ENCODE measurements at places on chromosomes 11 and 22. TPM values are rescaled to one million over a fixed set of nuclear protein-coding genes. Genes with fewer than 3 reads are reported as not detected.

The HEPACAM gene
- polyA plus RNA-seq, result 1.8 TPM

GRCh38 chr11:125114518-125114917 lies 3.1 kb upstream of the TMEM218 start:
- DNase-seq, result no peak

The MMP1 gene
- polyA plus RNA-seq, result 0.24 TPM

GRCh38 chr11:34317036-34317360 lies 40.8 kb downstream of the ABTB2 start:
- DNase-seq, result no peak

The FOLH1 gene
- 22.2 TPM for polyA plus RNA-seq

DNA sequence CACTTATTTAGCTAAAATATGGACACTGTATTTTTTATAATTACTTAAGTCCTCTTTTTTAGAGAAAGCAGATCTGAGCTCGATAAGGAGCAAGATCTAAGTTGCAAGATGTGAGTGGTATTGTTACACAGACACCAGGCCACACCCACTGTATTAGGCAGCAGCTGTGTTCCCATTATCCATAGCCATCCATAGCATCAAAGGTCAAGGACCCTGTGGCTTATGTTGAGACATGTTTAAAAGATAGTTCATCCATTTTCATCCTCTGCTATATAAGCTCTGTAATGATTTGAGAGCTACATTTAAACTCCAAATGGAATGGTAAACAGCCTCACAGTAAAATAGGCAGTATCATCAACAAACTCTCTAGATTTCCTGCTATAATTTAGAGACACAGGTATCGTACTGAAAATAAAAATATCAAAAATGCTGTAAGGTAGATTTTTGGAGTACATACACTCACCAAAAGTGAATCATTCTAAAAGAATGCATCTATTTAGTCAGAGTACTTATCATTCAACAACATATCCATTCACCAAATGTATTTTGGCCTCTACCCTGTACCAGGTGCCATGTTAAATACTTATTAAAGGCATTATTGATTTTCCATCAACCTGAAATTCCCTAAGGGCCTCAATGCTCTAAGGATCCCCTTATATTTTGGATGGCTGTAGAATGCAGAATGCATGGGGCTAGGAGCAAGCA lies 574.0 kb downstream of the LRRC4C start:
- DNase-seq, result no peak

The P2RY2 gene
- 0.58 TPM for polyA plus RNA-seq

DNA sequence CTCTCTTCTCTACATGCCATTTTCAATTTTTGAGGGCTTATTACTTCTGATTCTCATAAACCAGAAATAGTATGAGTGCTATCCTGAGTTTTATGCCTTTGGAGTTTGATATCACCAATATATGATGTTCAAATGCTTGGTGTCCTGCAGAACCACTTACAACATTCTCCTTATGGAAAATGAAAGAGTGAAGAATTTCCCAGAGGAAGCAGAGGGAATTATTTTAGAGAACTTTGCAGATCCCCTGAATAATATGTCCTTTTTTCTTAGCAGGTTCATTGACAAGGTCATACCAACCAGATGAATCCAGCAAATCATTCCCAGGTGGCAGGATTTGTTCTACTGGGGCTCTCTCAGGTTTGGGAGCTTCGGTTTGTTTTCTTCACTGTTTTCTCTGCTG lies at the start of gene OR4D5:
Gene OR4D5, plus strand, starts transcription at position 301 of the 400 bp plus-strand sequence. Its CDS starts 0 bp downstream, at position 301.
- no peak for DNase-seq

DNA sequence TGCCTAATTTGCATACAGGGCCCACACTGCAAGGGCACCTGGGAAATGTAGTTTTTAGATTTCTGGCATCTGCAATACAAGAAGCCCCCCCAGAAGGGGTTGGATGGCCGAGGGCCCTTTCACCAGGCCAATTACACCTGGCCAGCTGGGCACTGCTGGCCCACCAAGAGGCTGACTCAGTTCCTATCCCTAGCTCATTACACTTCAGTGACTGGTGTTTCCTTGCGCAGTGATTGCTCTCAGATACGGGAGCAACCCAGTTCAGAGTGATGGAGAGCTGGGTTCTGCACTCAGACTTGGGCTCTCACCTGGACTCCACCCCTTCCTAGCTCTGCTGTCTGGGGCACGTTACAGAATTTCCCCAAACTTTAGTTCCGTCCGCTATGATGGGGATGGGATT lies 81.1 kb upstream of the SHANK2 start:
- DNase-seq, result no peak

- no peak for DNase-seq
Measured at GRCh38 chr11:107991868-107992414, 16.8 kb upstream of the CUL5 start.

DNA sequence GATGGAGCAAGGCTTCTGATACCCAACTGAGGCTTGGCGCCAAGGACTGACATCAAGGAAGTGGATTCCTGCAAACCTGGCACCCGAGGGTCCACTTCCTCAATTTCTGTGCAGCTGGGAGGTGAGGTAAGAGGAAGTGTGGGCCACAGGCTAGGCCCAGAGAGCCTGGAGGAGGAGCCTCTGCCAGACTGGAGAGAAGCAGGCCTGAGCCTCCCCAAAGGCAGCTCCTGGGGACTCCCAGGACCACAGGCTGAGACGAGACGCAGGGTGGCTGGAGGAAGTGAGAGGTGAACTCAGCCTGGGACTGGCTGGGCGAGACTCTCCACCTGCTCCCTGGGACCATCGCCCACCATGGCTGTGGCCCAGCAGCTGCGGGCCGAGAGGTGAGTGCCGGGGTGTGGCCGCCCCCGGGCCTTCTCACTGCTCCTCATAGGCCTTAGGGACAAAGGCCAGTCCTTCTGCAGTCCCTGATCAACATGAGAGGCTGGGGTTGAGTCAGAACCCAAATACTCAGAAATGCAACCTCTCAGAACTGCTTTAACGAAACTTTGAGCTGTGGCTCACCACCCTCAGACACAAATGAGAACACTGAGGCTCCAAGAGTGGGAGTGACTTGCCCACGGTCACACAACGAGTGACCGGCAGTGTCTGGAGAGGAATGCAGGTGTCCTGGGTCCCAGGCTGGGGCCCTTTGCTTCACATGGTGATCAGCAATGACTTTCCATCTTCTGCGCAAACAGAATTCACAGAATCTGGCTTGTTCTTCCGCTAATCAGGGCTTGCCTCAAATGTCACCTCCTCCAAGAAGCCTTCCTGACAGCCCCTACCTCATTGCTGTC lies at the start of gene NCF4:
Gene NCF4, plus strand, starts transcription at position 186 of the 839 bp plus-strand sequence. Its CDS starts 166 bp downstream, at position 352.
- no peak for DNase-seq

GRCh38 chr11:64331569-64332371 lies 8.2 kb upstream of the CCDC88B start:
- DNase-seq, result no peak

Data from right renal cortex interstitium (tissue), 3 donors.